ENCODE measurements at places on chromosomes 5 and 9.

GRCh38 chr5:124303366-124303765, 443.1 kb downstream of the ZNF608 start:
- DNase-seq, result no peak

DNA sequence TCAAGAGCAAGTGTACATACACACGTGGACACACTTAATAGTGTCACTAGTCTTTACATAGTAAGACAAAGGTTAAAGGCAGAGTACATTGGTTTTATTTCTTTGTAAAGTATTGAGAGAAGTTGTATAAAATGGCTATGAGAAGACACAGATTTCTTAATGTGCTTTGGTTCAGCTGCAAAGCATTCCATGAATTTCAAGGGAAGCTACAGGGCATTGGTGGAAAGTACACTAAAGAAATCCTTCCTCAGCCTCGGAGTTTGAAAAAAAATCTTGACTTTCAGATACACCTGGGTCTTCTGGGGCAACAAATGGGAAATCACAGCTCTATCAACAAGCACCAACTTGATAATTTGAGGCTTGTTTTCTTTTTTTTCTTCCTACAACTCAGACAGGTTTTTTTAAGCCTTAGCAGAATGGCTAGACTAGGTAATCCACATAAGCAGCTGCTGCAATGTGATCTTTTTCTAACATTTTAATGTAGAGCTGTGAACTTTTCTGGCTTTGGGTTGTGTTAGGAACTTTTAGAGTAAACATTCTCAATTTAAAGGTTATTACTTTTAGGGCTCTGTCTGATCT, 140.4 kb upstream of the FST start:
- DNase-seq, result no peak

GRCh38 chr5:107806271-107806670, 135.5 kb upstream of the EFNA5 start:
- no peak for DNase-seq

DNA sequence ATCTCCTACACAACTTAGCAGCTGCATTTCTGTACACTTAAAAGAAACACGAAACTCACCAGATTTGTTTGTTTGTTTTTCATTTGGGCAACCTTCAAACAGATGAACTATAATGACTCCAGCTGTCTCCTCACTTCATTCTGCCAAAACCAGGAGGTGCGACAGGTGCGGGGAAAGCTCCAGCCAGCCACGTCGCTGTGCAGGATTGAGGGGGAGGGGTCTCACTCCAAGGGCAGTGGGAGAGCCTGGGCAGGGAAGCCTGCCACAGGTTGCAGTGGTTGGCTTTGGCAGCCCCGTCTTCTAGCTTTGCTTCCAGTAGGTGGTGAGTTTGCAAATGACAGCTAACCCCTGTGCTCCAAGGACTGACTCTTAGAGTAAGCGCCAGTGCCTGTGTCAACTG, 215.8 kb downstream of the CEMIP2 start:
- DNase-seq, result no peak

- no peak for DNase-seq
Observed at GRCh38 chr5:34743878-34744277, 87.8 kb downstream of the RAI14 start.

DNA sequence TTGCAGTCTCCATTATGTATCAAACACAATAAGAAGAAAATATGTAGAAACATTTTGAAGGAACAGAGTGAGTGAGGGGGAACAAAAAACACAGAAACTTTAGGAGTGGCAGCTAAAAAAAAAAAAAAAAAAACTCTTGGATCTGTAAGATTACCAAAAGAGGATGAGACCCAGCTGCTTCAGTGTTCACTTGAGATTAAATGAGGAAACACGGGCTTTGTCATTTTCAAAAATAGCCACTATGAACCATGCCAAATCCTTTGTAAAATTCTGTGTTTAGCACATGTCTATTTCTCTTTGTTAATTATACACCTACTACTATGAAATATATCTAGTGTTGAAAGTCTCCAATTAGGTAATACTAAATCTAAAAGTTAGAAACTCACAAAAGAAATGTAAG, 485.9 kb downstream of the EFNA5 start:
- no peak for DNase-seq

DNA sequence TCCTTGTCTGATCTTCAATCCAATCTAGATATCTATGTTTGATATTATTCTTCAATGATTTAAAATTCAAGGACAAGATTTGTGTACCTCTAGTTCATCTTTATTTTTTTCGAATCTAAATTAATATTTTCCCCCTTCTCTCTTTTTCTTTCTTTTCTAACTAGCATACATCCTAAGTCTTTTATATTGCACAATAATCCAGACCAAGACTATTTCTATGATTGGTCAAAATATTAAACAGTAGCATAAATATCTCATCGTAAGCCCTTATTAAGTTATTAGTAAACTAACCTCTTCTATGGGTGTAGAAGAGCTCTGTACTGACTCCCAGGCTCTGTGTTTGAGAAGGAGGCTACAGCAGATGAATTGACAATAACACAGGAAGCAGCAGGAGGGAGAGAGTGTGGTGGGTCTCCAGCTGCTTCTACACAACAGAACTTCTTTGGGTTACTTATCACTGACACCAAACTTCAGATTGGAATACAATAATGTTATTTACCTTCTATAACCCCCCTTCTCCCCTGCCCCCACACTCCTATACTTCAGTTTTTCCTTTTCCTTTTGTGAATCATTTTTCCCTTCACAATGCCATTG, 11.9 kb upstream of the PLCXD3 start:
- DNase-seq, result no peak

DNA sequence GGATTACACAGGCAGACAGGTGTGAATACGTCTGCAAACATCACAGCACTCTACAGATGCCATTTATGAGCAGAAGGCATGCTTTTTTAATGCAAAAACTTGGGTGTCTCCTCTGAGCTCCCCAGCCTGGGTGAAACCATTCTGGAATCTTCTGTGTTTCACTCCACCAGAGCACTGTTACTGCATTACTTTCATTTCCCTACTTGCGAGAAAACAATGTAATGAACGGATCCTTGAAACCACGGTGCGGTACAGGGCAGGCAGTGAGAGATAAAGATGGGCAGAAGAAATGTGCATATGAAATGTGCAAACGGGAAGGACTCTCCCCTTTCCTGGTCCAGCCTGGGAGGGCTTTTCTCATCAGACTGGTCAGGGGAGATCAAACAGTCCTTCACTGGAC, 584.3 kb upstream of the KLF4 start:
- DNase-seq, result no peak

GRCh38 chr5:180112181-180112861, 40.8 kb upstream of the RNF130 start:
- no peak for DNase-seq

DNA sequence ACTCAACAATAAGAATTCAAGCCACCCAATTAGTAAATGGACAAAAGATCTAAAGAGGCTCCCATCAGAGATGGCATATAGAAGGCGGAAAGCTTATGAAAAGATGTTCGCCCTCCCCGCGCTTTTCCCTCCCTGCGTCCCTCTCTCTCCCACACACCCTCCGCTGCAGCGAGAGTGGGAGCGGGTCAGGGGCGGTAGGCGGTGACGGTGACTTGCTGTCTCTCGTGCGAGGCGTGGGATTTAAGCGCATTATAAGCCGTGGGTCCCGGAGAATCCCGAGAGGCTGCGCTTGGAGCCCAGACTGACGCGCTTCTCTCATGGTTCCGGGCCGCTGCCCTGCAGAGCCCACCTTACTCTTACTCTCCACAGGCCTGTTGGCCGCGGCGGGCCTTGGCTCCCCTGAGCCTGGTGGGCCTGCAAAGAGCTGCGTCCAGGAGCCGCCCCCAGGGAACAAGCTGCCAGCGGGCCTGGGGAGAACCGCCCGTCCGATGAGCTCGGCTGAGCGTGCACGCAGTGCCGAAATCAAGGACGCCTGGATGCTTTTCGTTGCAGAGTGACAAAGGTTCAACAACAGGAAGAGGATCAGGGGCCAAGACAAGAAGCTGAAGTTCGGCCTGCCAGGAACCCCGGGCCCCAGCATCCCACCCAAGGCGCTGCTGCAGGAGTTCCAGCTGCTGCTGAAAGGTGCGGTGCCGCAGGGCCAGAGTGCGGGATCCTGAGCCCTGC, 42.6 kb upstream of the BICD2 start:
- no peak for DNase-seq
